NCI-H2227 treated with DMSO at 0.1 percent for 48 hours (cell line): ENCODE measurements at places on chromosomes 5 and 9.

- DNase-seq = no peak
These were observed 63.8 kb downstream of the PAM start for GRCh38 chr5:102818934-102819333.

DNA sequence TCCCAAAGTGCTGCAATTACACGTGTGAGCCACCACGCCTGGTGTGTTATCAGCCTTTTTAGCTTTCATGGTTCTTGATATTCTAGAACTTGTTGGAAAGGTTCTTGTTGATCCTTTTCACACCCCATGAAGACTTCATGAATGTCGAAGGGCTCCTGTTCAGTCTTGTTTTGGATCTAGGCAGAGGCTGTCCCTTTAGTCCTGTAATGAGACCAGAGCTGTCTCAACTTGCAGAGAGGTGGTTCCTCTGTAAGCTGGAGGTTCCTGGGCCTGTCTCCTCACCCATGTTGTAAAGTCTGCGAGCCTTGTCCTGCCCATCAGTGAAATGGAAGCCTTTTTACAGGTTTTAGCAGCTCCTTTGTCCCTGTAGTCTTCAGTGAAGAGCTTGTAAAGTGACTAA lies 38.2 kb downstream of the PRRC2B start:
- no peak for DNase-seq

DNA sequence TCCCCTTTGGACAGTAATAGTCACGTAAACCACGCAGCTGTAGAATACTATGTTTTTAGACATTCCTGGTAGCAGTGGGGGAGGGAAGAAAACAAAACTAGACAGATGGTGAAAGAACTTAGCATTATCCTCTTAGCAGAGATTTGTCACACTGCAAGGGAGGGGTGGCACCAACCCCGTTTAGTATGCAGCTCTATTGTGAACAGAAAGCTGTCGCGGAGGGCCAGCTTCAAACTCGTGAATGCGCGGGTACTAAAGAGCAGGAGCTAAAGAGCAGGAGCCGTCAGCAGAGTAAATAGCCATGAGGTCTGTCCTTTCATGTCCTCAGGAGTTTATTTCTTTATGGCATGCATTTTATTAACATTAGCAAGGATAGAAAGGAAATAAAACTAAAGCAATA lies 141.9 kb upstream of the SLC12A2 start:
- DNase-seq = peak; percentile 25

DNA sequence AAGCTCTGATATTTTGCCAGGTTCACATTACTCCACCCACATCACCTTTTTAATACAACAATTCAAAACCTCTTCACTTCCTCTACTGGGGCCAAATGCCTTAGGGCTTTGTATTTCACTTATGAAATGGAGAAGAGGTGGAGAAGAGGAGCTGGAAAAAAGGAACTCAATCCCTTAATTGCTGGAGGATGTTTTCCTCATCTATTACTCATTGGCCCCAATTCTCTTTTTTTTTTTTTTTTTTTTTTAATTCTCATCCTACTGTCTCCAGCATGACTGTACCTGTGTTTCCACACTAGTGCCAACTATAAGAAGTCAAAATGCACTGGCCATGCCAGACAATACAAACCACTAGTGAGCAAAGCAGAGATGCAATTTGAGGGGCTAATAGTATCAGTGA lies 20.9 kb downstream of the FAM13B start:
- no peak for DNase-seq

- DNase-seq = peak; percentile 18
These were observed 126.6 kb downstream of the NSG2 start for GRCh38 chr5:174172152-174172551.

GRCh38 chr9:75389101-75389500 lies 300.8 kb downstream of the OSTF1 start:
- no peak for DNase-seq

DNA sequence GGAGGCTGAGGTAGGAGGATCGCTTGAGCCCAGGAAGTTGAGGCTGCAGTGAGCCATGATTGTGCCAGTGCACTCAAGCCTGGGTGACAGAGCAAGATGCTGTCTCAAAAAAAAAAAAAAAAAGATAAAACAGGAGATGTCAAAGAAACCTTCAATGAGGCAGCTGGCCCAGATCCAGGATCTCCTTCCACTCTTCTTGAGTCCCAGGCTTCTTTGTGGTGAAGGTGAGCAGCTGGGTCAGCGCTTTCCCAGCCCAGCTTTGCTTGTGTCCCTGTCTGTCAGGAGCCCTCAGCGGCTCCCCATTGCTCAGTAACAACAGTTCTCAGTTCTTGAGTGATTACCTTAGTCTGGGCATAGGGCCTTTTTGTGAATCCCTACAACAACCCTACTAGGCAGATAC lies 69.4 kb upstream of the PSD2 start:
- no peak for DNase-seq

GRCh38 chr9:105330201-105330600 lies 85.8 kb downstream of the SLC44A1 start:
- no peak for DNase-seq

DNA sequence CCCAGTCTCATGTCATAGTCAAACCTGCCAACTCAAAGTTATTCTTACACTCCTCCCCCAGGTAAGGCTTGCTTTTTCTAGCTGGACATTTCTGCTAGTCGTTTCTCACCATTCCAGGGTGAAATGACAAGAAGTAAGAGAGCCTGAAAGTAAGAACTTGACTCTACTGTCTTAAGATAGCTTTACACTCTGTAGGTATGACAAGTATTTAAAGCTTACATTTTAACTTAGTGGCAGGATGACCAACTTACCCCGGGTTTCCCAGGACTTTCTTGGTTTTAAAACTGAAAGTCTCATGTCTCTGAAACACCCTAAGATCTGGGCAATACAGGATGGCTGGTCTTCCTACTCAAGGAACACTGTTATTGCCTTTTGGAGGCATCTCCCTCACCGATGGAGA lies 67.5 kb upstream of the PIK3R1 start:
- no peak for DNase-seq

DNA sequence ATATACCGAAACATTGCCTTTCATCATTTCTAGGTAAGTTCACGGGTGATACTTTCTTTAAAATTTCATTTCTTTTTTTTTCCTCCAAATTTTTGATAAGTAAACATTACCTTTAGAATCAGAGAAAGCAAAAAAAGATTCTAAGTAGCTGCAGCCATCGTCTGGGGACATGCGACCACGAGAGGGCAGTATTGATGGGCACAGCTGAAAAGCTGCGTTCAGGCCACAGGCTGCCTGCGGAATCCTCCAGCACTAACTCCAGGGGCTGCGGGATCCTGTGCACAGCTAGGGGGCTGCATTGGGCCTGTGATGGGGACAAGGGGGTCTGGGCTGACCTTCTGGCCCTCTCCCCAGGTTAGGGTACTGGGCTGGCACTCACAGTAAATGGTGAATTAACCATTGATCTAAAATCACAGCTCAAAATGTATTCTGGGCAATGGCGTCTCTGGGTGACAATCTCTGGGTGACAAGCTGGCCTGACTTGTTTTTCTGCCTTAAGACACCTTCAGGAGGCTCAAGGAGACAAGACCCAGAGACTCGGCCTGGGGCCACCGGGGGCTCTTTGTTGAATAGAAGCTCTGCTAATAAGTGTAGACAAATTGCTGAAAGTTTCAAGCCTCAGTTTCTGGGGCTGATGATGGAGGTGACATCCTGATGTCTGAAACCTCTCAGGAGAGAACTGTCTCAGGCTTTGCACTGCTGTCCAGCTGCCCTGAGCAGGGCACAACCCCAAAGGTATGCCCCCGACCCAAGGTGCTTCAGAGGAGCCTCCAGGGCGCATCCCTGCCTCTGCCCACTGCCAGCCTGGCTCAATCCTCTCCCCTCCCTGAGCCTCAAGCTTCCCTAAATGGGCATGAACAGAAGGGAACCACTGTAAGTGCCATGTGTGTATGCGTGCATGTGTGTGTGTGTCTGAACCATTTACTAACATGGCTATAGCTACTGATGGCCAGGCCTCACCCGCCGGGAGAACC lies 44.3 kb upstream of the SARDH start:
- DNase-seq = peak; percentile 59

DNA sequence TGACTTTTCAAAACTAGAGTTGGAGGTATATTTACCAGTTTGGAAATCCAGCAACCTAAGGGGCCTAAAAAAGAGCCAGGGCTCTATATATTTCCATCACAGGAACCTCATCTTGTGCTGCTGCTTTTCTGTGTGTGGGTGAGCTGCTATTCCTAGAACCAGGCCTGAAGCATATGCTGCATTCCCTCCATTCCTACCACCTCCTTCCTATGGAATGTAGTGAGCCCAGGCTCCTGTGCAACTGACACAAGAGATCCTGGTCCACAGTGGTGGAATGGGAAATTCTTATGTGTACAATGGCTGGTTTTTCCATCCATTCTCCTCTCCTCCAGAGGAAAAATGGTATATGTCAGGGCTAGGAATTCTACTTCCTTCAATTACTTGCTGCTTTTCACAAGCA lies 39.1 kb downstream of the SPEF2 start:
- DNase-seq = no peak

GRCh38 chr5:120314191-120314590 lies 149.9 kb upstream of the PRR16 start:
- DNase-seq = no peak

- DNase-seq = no peak
These were observed 192.0 kb downstream of the PIK3R1 start for GRCh38 chr5:68407311-68408239.

DNA sequence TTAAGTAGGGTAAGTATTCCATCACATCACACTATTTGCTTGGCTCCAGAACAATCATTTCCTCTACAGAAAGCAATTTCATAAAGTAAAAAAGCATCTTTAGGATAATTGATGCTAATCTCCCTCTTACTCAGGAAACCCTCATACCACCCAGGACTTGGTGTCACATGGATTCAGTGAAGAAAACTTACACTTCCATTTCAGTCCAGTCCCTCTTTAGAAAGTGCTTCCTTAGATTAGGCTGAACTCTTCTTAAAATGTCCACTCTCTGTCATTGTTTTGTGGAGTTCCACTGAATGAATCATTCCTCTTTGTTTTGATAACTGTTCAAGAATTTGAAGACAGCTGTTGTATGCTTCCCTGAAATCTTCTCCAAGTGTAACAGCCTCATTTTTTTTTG lies 144.0 kb upstream of the ZNF462 start:
- DNase-seq = no peak

DNA sequence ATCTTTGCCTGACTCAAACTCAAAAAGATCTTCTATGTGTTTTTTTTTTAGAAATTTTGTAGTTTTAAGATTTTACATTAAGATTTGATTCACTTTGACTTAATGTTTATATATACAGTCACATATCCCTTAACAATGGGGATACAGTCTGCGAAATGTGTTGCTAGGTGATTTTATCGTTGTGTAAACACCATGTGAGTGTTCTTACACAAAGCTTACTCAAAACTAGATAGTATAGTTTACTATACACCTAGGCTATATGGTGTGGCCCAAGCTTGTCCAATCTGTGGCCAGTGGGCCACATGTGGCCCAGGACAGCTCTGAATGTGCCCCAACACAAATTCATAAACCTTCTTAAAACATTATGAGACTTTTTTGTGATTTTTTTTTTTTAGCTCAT lies 131.9 kb downstream of the CWC27 start:
- no peak for DNase-seq

DNA sequence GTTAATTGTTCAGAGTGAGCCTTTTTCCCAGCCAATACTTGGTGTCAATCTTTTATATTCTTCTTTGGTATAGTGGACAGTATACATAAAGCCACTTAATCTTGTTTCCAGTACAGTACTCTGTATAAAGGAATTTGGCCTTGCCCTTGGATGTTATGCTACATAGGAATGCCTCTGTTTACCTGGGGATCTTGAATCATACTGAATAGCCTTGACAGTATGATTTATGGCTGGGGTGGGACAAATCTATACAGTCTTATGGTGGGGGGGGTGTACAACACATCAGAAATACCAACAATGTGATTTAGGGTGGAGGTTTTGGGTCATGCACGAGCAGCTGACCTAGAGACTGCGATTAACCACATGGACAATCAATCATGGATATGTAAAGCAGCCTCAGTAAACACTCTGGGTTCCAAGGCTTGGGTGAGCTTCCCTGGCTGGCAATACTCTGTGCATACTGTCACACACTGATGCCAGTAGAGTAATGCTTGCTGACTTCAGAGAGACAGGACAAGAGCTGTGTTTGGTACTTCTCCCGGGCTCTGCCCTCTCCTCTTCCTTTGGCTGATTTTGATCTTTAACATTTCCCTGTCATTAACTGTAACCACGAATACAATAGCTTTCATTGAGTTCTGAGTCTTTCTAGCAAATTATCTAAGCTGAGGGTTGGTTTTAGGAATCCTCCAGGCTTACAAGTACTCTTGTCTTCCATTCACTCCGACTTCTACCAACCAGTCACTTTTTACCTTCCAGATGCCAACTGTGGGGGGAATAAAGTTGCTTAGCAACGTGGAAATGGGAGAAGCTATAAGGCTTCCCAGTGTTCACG lies 84.6 kb downstream of the IARS1 start:
- no peak for DNase-seq

GRCh38 chr5:17401470-17402288 lies 96.4 kb upstream of the TAF11L2 start:
- no peak for DNase-seq

GRCh38 chr5:10151656-10152055 lies 98.0 kb downstream of the ATPSCKMT start:
- DNase-seq = no peak

GRCh38 chr5:1833264-1834021 lies 32.2 kb downstream of the NDUFS6 start:
- DNase-seq = no peak

- DNase-seq = no peak
These were observed 306.6 kb downstream of the FBXL7 start for GRCh38 chr5:15806613-15807012.

DNA sequence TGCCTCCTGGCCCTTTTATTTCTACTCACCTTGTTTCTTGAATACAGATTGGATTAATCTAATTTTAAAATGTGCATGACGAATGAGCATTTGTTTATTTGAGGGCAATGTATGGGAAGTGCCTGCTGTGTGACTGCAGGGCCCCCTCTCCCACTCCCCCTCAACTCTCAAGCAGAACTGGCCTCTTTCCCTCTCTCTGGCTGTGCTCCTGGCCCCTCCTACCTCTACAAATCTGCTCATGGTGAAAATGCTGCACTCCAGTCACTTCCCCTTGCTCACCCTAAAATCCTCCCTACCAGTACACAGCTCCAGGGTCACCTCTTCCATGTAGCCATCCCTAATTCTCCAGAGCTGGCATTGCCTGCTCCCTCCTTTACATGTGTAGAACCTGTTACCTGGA lies 17.2 kb upstream of the NDST1 start:
- DNase-seq = no peak

DNA sequence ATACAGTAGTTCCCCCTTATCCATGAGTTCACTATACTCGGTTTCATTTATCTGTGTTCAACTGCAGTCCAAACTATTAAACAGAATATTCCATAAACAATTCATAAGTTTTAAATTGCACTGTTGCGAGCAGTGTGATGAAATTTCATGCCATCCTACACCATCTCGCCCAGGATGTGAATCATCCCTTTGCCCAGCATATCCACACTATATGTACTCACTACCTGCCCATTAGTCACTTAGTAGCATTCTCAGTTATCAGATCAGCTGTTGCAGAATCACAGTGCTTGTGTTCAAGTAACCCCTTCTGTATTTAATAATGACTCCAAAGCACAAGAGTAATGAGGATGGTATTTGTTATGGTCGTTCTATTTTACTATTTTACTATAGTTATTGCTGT lies 51.5 kb downstream of the SHOC1 start:
- no peak for DNase-seq

- DNase-seq = no peak
These were observed 214.3 kb upstream of the GRIA1 start for GRCh38 chr5:153276151-153276550.
